Chondrocyte (in vitro differentiated cells): ENCODE measurements at places on chromosomes 7 and 10. TPM values are rescaled to one million over a fixed set of nuclear protein-coding genes. Genes with fewer than 3 reads are reported as not detected.

DNA sequence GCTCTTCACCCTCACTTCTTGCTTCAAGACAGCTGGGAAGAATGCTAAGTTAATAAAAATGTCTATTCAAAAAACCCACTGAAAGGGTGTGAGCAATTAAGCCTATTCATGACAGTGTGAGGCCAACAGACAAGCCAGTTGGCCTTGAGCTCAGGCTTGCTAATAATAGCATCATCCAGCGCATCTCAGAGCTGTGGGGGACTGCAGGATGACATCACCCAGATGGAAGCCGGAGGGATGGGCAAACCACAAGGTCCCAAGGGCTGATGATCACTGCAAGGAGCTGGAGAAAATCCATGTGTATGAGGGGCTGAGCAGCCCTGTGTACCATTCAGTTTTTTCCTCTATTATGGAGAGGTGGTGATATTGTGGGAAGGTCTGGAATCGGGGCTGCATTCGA, 770.4 kb downstream of the TNS3 start:
- no peak for DNase-seq

DNA sequence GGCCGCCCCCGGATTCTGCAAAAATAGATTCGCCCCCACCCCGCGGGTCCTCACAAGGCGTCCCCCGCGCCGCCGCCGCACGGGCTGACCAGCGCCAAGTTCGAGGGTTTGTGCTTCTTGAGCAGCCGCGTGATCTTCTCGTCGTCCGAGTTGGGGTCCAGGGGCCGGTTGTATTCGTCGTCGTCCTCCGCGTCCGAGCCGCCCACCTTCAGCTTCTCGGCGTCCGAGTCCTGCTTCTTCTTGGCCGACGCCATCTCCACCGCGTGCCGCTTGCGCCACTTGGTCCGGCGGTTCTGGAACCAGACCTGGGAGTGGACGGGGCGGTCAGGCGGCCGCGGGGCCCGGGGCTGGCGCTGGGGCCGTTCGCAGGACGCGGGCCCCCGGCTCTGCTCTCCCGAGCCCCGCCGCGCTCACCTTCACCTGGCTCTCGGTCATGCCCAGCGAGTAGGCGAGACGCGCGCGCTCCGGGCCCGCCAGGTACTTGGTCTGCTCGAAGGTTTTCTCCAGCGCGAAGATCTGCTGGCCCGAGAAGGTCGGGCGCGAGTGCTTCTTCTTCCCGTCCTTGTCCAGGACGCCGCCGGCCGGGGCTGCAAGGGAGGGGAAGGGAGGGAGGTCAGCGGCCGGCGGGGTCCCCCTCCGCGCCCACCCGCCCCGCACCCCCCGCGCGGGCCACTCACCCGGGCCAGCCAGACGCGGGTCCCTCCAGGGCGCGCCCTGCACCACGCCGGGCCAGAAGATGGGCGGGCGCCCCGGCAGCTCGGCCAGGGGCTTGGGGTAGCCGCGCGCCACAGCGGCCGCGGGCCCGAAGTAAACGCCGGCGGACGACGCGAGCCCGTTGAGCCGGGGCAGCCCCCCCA, 853 bp downstream of the NKX6-2 start:
- no peak for DNase-seq

DNA sequence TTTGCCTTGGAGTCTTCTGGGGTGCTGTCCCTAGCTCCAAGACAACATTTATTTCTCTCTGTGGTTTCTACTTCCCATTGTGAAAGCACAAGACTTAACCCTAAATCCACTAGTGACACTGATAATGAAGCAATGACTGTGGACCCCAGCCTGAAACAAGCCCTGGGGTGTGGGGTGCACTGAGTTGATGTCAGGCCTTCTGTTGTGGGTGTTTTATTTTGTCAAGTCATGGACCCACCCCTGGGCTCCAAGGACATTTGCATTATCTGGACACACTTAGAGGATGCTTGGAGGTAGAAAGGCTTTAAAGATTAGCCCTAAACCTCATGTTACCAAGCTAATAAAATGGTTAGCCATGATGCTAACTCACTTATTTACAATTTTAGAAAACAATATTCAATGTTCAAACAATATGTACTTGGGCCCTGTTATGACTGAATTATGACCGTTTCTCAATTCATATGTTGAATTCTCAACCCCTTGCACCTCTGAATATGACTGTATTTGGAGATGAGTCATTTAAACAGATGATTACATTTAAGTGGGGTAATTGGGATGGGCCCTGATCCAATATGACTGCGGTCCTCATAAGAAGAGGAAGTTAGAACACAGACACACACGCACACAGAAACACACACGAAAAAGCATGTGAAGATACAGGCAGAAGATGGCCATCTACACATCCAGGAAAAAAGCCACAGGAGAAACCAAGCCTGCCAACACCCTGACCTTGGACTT, 137.2 kb upstream of the IGFBP3 start:
- no peak for DNase-seq

GRCh38 chr7:101913247-101913721, 95.9 kb downstream of the CUX1 start:
- peak; percentile 73 for DNase-seq

DNA sequence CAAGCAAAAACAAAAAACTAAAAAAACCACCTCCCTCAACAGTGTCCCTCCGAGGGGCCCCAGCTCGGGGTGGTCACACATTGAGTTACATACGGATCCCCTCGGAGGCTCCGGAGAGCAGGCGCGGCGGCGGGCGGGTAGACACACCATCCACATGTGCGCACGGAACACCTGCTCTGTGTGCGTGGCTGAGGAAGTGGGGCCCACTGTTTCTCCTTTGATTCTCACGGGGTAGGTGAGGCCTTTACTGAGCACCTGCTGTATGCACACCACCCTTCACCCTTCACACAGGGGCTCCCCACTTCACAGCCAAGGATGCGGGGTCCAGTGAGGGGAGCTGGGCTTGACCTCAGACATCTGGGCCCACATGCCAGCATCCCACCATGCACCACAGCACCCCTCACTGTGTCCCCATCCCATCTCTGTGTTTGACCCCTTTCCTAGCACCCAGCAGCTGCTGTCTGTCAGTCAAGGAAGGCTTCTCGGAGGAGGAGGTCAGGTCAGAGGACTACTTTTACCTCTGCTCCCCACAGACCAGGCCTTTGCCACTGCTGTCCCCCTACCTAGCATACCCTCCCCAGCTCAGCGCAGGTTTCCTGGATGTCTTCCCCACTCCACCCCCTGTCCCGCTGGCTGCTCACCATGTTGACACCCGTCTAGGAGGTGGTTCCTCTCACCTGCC, 71.1 kb downstream of the MICALL2 start:
- no peak for DNase-seq

- no peak for DNase-seq
These were observed 24.0 kb downstream of the WASL start for GRCh38 chr7:123724817-123725253.

GRCh38 chr10:119449760-119450461, 92.6 kb downstream of the RGS10 start:
- DNase-seq = no peak

DNA sequence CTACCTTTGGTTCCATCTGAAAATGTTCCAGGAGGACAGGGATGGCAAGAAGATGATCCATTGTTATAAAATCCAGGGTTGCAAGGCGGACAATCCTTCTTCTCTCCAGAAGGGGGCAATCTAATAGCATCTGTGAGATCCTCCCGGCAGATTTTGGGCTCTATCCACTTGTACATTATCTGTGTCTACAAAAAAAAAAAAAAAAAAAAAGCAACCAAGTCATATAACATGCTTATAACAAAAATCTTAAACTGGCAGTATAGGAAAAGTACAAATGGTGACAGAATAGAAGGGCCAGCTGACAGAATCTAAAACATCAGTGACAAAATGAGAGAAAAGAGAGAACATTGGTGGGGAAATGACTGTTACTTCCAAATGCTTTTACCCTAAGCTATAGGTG, 132.7 kb downstream of the ELAPOR2 start:
- no peak for DNase-seq

DNA sequence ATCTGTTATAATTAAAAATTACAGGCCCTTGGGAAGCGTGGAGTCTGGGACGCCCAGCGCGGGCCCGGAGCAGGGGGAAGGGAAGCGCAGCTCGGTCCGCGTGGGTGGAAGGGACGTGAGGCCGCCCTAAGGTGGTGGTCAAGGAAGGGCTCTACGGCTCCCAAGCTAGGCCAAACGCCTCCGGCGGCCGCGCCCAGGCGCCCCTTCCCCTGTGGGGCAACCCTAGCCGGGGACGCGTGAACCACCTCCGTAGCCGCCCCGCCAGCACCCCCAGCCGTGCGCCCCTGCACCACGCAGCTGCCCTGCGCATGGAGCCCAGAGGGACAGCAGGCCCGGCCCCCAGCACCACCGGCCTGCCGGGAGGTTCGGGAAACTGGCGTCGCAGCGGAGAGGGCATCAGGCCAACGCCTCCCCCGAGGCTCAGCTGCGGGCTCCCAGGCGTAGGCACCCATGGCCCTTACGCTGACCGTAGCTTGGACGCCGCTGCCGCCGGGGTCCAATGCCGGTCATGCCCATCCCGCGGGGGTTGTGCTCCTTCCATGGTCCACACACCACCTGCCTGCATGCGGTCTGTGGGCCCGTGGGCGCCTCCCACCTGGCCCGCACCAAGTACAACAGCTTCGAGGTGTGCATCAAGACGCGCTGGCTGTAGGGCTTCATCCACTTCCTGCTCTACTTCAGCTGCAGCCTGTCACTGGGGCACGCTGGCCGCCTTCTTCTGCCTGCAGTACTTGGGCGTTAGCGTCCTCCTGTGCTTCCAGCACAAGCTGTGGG, 166.7 kb downstream of the SEPTIN7 start:
- DNase-seq = peak; percentile 89

GRCh38 chr10:30365278-30365677, 16.2 kb upstream of the MTPAP start:
- DNase-seq = no peak

The ITPRID1 gene
- not detected in 3 replicates for total RNA-seq

The PLXNA4 gene
- 11.3 to 57.7 TPM (median 13.0 TPM) in 3 replicates for total RNA-seq

The KCNMA1 gene
- 76.1 to 87.6 TPM (median 86.7 TPM) in 3 replicates for total RNA-seq

The MOGAT3 gene
- total RNA-seq = not detected in 3 replicates

The BTBD16 gene
- total RNA-seq = 0.10 to 0.29 TPM in 2 of 3 replicates, not detected in the other
